Tracheal epithelial cell (primary cell): ENCODE measurements at places on chromosomes 2 and 18. TPM values are rescaled to one million over a fixed set of nuclear protein-coding genes. Genes with fewer than 3 reads are reported as not detected.

The NGEF gene
- total RNA-seq, result 0.21 and 0.96 TPM in 2 replicates

The FEV gene
- total RNA-seq, result not detected in 2 replicates

The SATB2 gene
- 1.3 and 1.7 TPM in 2 replicates for total RNA-seq

The CRYBA2 gene
- not detected in 2 replicates for total RNA-seq

The ZNF2 gene
- total RNA-seq, result 5.5 and 6.7 TPM in 2 replicates

The FHOD3 gene
- 14.7 and 20.5 TPM in 2 replicates for total RNA-seq

The MPHOSPH10 gene
- 12.3 and 14.1 TPM in 2 replicates for total RNA-seq

The FSHR gene
- not detected in 2 replicates for total RNA-seq

The UPP2 gene
- total RNA-seq, result not detected in 2 replicates

The TUBB8B gene
- total RNA-seq, result 0.24 TPM in 1 of 2 replicates, not detected in the other

The IL18RAP gene
- 0.48 TPM in 1 of 2 replicates, not detected in the other for total RNA-seq

The FBXO48 gene
- total RNA-seq, result 0.24 and 0.64 TPM in 2 replicates

The EN1 gene
- total RNA-seq, result not detected in 2 replicates

The STPG4 gene
- total RNA-seq, result 0.24 TPM in 1 of 2 replicates, not detected in the other

The GREB1L gene
- total RNA-seq, result 2.1 and 2.7 TPM in 2 replicates

The COL5A2 gene
- 1.9 and 36.9 TPM in 2 replicates for total RNA-seq

The ASIC4 gene
- total RNA-seq, result not detected in 2 replicates

The CRYGD gene
- not detected in 2 replicates for total RNA-seq

The SIX3 gene
- total RNA-seq, result not detected in 2 replicates

The IWS1 gene
- 32.2 and 41.7 TPM in 2 replicates for total RNA-seq

The MC4R gene
- total RNA-seq, result not detected in 2 replicates

The ELOA2 gene
- not detected in 2 replicates for total RNA-seq

The FER1L5 gene
- under 0.01 TPM in 2 replicates for total RNA-seq

The TUBA3E gene
- total RNA-seq, result not detected in 2 replicates

The GAL3ST2 gene
- total RNA-seq, result not detected in 2 replicates

The ANKRD62 gene
- total RNA-seq, result 0.21 TPM in 1 of 2 replicates, not detected in the other

The CD226 gene
- total RNA-seq, result under 0.01 and 1.9 TPM in 2 replicates

The GTF2A1L gene
- total RNA-seq, result 0.24 TPM in 1 of 2 replicates, not detected in the other

The CCDC178 gene
- 1.1 TPM in 1 of 2 replicates, not detected in the other for total RNA-seq

The GALNT5 gene
- 27.0 and 30.7 TPM in 2 replicates for total RNA-seq

The HOXD3 gene
- total RNA-seq, result 0.72 TPM in 1 of 2 replicates, not detected in the other

The SERPINB2 gene
- total RNA-seq, result 23.9 and 219 TPM in 2 replicates

The HOXD13 gene
- total RNA-seq, result not detected in 2 replicates

The TRIM43 gene
- total RNA-seq, result 0.48 TPM in 1 of 2 replicates, not detected in the other

The PPP1R1C gene
- 1.4 and 1.5 TPM in 2 replicates for total RNA-seq

The RNF144A gene
- total RNA-seq, result 1.7 TPM in 1 of 2 replicates, not detected in the other

The ALPG gene
- total RNA-seq, result under 0.01 TPM in 1 of 2 replicates, not detected in the other

The CYS1 gene
- total RNA-seq, result 0.43 and 8.4 TPM in 2 replicates

The RTN4 gene
- 107 and 122 TPM in 2 replicates for total RNA-seq
